ENCODE measurements at places on chromosomes 16 and 17.
A peak's percentile ranks its signal among the peaks of the same experiment; 100 is the strongest.

GRCh38 chr16:64122177-64122576 is 999.7 kb downstream of the CDH11 start:
- no peaks in the 10 kb centered on the region for H3K4me1 ChIP-seq
- no peak for DNase-seq
- no peaks in the 10 kb centered on the region for H3K27me3 ChIP-seq
- no peak overlapping the region for H3K27ac ChIP-seq
- no peak overlapping the region for H3K4me3 ChIP-seq
- no peaks in the 10 kb centered on the region for H3K36me3 ChIP-seq

DNA sequence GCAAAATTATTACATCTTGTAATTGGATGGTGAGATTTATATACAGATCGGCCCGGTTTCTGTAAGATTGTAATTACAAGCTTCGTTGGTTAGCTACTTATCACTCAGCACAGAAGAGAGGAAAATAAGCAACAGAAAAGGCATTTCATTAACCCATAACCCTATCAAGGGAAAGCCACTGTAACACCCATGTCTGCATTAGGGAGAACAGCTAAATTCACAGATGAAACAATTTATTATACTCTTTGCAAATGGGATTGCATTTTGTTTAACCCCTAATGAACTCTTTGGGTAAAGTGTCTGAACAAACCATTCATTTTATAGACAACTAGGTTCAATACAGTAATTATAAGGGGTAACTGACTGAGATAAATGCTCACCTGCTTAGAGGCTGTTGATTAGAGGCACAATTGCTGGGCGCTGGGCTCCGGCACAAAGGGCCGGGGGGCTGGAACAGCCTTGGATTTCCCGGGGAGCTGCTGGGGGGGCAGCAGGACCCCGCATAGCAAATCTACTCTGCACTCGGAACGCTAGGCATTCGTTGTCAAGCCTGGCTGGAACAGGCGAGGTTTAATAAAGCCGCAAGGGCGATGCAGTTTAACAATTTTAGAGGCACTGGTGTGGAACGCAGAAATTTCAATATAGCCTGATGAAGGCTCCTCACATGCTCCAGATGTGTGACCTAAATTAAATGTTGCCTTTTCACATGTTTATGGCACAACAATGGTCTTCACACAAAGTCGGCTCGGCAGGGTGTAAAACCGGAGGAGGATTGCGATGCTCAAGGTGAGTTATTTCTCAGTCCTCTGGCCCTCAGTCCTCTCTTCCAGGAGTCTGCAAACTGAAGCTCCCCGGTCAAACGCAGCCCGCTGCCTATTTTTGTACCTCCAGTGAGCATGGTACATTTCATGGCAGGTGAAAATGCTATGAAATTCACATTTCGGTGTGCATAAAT is 134.0 kb upstream of the IRX6 start:
- H3K36me3 ChIP-seq: no peaks in the 10 kb centered on the region
- H3K4me3 ChIP-seq: no peak overlapping the region
- H3K4me1 ChIP-seq: no peaks in the 10 kb centered on the region
- no peak overlapping the region for H3K27ac ChIP-seq

DNA sequence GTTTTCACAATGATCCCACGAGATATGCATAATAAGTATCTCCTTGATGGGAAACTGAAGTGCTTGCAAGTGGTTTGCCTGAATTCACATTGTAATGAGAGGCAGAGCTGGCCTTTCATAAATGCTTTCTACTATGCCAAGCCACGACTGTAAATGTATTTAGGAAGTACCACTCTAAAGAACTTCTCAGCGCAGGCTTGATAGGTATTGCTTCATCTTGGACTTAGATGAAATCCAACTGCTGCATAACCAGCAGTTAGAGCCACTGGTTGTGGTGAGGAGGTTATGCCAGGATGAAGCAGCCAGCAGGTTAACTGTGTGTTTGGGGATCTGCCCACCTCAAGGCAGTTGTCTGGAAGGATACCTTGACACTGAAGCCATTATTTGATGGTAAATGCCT is 26.8 kb downstream of the MARCHF10 start:
- peaks cover 8% of the 10 kb centered on the region for H3K27me3 ChIP-seq
- no peak for DNase-seq
- H3K4me3 ChIP-seq: no peak overlapping the region
- no peak overlapping the region for H3K27ac ChIP-seq
- H3K4me1 ChIP-seq: no peaks in the 10 kb centered on the region

GRCh38 chr16:30782486-30783279 is 4.3 kb downstream of the ZNF629 start:
- H3K4me3 ChIP-seq: no peak overlapping the region
- no peak overlapping the region for H3K27ac ChIP-seq
- no peaks in the 10 kb centered on the region for H3K27me3 ChIP-seq
- H3K4me1 ChIP-seq: peaks cover 13% of the 10 kb centered on the region

DNA sequence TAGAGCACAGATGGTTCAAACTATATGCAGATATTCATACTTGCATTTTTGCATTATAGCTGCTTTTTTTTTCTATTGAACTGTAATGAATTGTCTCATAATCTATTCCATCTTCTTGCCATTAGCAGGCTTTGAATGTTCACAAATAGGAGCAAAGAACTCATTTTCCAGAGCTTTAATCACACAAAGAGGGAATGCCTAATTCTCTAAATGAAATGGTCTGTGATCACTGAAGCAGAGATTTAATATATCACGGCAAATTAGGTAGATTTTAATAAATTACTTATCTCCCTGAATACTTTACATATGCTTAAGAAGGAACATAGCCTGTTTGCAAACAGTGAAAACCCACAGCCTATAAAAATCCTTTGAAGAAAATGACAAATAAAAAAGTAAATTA is 97.6 kb upstream of the AKTIP start:
- H3K4me1 ChIP-seq: no peaks in the 10 kb centered on the region
- H3K36me3 ChIP-seq: peaks cover 13% of the 10 kb centered on the region
- DNase-seq: no peak
- H3K27me3 ChIP-seq: no peaks in the 10 kb centered on the region
- H3K27ac ChIP-seq: no peak overlapping the region

DNA sequence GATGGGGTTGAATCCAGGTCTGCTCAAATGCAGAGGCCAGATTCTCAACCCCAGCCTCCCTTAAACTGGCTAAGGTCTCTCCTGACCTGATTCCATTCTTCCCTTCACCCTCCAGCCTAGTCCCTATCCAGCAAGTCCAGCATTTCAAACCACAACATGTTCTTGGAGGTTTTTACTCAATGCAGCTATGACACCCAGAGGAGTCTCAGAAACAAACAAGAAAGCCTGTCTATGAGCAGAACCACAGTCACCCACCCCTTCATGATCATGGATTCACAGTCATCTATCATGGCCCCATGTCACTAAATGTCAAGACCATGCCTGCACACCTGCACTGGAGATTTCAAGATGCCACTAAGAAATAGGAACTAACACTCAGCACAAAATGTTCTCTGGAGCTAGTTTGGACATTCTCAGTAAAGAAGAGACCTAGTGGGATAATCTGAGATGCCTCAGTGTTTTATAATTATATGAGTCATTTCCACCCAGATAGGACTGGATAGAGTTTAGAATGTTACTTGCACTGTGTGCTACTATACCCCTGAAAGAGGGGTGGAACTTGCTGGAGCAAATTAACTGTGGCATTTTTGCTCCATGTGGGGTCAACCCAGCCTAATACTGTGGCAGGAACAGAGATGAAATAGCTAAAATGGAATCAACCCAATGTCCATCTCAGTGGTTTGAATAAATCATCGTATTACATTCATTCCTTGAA is 9.5 kb upstream of the METTL22 start:
- H3K36me3 ChIP-seq: no peaks in the 10 kb centered on the region
- no peak overlapping the region for H3K4me3 ChIP-seq

DNA sequence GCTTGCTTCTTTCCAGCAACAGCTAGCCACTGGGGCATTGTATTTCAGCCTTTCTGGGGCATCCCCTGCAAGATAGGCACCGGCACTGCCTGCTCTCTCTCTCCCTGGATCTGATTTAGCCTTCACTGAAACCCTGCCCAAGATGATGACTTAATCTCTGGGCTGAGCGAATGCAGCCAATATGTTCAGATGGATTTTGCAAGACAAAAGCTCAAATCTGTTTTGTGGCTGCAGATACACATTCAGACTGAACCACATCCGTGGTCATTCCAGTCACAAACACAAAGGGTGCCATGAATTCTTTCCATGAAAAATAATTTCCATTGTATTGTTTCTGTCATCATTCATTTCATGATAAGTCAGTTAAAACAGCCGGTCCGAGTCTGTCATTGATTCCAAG is 24.2 kb downstream of the SOST start:
- no peak overlapping the region for H3K27ac ChIP-seq
- peaks cover 2% of the 10 kb centered on the region for H3K27me3 ChIP-seq
- H3K36me3 ChIP-seq: no peaks in the 10 kb centered on the region
- DNase-seq: no peak
- H3K4me1 ChIP-seq: no peaks in the 10 kb centered on the region

- DNase-seq: no peak
- H3K27me3 ChIP-seq: no peaks in the 10 kb centered on the region
- H3K36me3 ChIP-seq: no peaks in the 10 kb centered on the region
- no peak overlapping the region for H3K4me3 ChIP-seq
Observed at GRCh38 chr17:40112191-40112711, 9.5 kb upstream of the MSL1 start.

GRCh38 chr17:14201021-14201987 is 35.4 kb downstream of the CDRT15 start:
- H3K4me1 ChIP-seq: peaks cover 99% of the 10 kb centered on the region
- peak overlapping the region; percentile 57 for H3K4me3 ChIP-seq
- peak overlapping the region; percentile 94 for H3K27ac ChIP-seq
- peaks cover 36% of the 10 kb centered on the region for H3K36me3 ChIP-seq
- peak; percentile 77 for DNase-seq

GRCh38 chr17:81310949-81311550 is 15.9 kb upstream of the SLC38A10 start:
- H3K4me3 ChIP-seq: no peak overlapping the region
- no peak for DNase-seq
- H3K27me3 ChIP-seq: peaks cover 5% of the 10 kb centered on the region
- no peaks in the 10 kb centered on the region for H3K36me3 ChIP-seq
- peaks cover 4% of the 10 kb centered on the region for H3K4me1 ChIP-seq

- H3K27ac ChIP-seq: no peak overlapping the region
- no peak for DNase-seq
- H3K4me3 ChIP-seq: no peak overlapping the region
- no peaks in the 10 kb centered on the region for H3K36me3 ChIP-seq
- H3K27me3 ChIP-seq: no peaks in the 10 kb centered on the region
Observed at GRCh38 chr17:6452471-6453266, 8.4 kb downstream of the PIMREG start.

GRCh38 chr17:12537436-12537835 is 128.3 kb upstream of the MYOCD start:
- no peak overlapping the region for H3K27ac ChIP-seq
- H3K36me3 ChIP-seq: no peaks in the 10 kb centered on the region
- no peaks in the 10 kb centered on the region for H3K4me1 ChIP-seq
- no peaks in the 10 kb centered on the region for H3K27me3 ChIP-seq

GRCh38 chr16:69644790-69645189 is 79.0 kb downstream of the NFAT5 start:
- DNase-seq: no peak
- no peaks in the 10 kb centered on the region for H3K27me3 ChIP-seq
- H3K4me3 ChIP-seq: no peak overlapping the region
- no peak overlapping the region for H3K27ac ChIP-seq

DNA sequence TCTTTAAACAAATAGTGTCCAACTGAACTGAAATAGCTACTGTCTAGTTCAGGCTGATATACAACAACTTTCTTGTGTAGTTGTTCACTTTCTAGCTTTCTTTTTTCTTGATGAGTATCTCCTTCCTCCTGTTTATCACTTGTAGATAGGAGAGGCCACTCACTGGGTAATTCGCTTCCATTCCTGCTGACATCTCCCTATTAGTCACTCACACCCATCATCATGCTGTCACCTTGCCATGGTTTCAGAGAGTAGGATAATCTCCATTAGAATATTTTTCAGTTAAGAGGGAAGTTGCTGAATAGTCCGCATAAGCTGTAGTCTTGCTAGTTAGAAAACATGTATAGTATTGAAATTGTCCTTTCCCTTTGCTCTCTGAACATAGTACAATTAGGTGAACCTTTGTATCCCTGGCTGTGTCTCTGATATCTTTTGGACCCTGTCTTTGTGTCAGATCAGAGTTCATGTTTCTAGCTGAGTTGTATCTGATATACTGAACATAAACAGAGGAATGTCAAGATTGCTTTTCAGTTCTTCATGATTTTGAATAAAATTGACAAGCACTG is 64.4 kb upstream of the RASL10B start:
- H3K4me3 ChIP-seq: no peak overlapping the region
- H3K27ac ChIP-seq: no peak overlapping the region
- H3K36me3 ChIP-seq: peaks cover 25% of the 10 kb centered on the region
- H3K27me3 ChIP-seq: no peaks in the 10 kb centered on the region
- no peaks in the 10 kb centered on the region for H3K4me1 ChIP-seq

- H3K27me3 ChIP-seq: no peaks in the 10 kb centered on the region
- H3K27ac ChIP-seq: no peak overlapping the region
Observed at GRCh38 chr17:75817571-75817970, 26.6 kb downstream of the UNC13D start.

- no peak overlapping the region for H3K27ac ChIP-seq
- no peaks in the 10 kb centered on the region for H3K27me3 ChIP-seq
- no peaks in the 10 kb centered on the region for H3K36me3 ChIP-seq
- no peak overlapping the region for H3K4me3 ChIP-seq
- H3K4me1 ChIP-seq: no peaks in the 10 kb centered on the region
- no peak for DNase-seq
Observed at GRCh38 chr16:82990155-82990554, 363.4 kb downstream of the CDH13 start.

GRCh38 chr17:74010903-74011302 is 192.6 kb upstream of the RPL38 start:
- H3K27me3 ChIP-seq: peaks cover 4% of the 10 kb centered on the region
- no peak overlapping the region for H3K4me3 ChIP-seq
- H3K36me3 ChIP-seq: no peaks in the 10 kb centered on the region

DNA sequence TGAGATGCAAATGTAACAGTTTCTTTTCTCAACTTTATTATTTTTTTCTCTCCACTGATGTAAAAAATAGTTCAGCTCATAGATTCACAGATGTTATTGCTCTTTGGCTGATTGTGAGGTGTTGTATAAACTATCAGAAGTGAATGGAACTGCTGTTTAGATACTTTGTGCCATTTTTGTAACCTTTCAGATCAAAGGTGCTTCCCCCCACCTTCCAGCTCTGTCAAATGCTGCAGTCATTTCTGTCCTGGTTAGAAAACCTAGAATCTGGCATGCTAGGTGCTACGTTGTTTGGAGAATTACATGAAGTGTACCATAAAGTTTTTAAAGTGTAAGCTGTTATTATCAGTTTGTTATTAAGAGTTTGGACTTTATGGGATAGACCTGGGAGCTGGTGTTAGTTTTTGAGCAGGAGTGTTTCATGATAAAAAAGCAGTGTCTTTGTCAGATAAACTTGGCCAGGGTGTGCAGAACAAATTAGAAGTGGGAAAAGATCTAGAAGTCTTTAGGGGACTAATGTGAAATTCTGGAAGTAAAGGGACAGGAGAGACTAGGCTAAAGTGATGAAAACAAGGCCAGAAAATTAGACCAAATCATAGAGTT is 1.8 kb upstream of the WIPI1 start:
- H3K36me3 ChIP-seq: no peaks in the 10 kb centered on the region
- peaks cover 2% of the 10 kb centered on the region for H3K27me3 ChIP-seq
- peaks cover 55% of the 10 kb centered on the region for H3K4me1 ChIP-seq

All from activated naive CD4-positive, alpha-beta T cell treated with anti-CD3 and anti-CD28 coated beads for 36 hours (primary cell).